Body of pancreas (tissue), 4 donors: ENCODE measurements at places on chromosomes 5 and 9. TPM values are rescaled to one million over a fixed set of nuclear protein-coding genes. Genes with fewer than 3 reads are reported as not detected.

KCNV2 gene
- not detected for total RNA-seq

GFPT2 gene
- 3.9 TPM for total RNA-seq

DOK3 gene
- 3.3 TPM for total RNA-seq

FOXD1 gene
- total RNA-seq, result not detected

TMC1 gene
- total RNA-seq, result not detected

SLC28A3 gene
- 8.0 TPM for total RNA-seq

TAS2R1 gene
- not detected for total RNA-seq
